ENCODE measurements at places on chromosomes 12 and 14. TPM values are rescaled to one million over a fixed set of nuclear protein-coding genes. Genes with fewer than 3 reads are reported as not detected.

DNA sequence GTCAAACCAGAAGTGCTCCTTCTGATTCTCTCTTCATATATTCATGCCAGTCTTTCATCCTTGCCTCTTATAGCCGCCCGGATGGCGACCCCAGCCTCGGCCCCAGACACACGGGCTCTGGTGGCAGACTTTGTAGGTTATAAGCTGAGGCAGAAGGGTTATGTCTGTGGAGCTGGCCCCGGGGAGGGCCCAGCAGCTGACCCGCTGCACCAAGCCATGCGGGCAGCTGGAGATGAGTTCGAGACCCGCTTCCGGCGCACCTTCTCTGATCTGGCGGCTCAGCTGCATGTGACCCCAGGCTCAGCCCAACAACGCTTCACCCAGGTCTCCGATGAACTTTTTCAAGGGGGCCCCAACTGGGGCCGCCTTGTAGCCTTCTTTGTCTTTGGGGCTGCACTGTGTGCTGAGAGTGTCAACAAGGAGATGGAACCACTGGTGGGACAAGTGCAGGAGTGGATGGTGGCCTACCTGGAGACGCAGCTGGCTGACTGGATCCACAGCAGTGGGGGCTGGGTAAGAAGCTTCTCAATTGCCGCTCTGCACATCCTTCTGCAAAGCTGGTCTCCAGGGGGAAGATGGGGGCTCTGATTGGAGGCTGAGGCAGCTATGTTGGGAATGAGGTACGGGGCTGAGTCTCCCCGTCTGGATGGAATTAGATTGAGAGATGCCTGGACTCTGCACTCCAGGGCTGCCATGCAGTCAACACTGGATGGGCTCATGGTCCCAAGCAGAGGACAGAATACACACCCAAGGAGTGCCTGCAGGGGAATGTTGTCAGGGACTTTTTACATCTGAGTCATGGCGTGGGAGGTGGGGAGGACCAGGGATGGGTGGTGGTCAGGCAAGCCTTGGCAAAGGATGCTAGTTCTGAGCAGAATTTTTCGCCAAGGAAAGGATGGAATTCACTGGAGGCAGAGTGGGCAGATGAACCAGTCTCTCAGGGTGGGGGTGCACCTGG lies 1.3 kb downstream of the BCL2L2 start:
- H3K4me1 ChIP-seq, result peaks cover 20% of the 10 kb centered on the region
- DNase-seq, result no peak
- H3K36me3 ChIP-seq, result peaks cover 6% of the 10 kb centered on the region
- peak overlapping the region; percentile 94 for H3K27ac ChIP-seq
- no peaks in the 10 kb centered on the region for H3K27me3 ChIP-seq

DNA sequence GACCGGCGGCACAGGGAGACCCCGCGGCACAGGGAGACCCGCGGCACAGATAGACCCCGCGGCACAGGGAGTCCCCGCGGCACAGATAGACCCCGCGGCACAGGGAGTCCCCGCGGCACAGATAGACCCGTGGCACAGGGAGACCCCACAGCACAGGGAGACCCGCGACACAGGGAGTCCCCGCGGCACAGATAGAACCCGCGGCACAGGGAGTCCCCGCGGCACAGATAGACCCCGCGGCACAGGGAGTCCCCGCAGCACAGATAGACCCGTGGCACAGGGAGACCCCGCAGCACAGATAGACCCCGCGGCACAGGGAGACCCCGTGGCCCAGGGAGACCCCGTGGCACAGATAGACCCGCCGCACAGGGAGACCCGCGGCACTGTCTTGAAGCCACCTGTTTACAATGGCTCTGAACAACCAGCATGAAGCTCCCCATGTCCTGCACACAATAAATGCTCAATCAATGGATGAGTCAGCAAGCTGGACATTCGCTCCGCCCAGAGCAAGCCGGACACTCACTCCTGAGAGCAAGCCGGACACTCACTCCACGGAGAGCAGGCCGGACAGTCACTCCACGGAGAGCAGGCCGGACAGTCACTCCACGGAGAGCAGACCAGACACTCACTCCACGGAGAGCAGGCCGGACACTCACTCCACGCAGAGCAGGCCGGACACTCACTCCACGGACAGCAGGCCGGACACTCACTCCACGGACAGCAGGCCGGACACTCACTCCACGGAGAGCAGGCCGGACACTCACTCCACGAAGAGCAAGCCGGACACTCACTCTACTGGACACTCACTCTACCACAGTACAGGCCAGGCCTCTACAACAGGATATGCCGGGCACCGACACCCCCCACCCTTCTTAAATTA lies 121.9 kb downstream of the RFLNA start:
- H3K36me3 ChIP-seq, result peaks cover 10% of the 10 kb centered on the region
- H3K27me3 ChIP-seq, result no peaks in the 10 kb centered on the region
- no peak overlapping the region for H3K4me3 ChIP-seq
- no peak for DNase-seq
- peaks cover 2% of the 10 kb centered on the region for H3K4me1 ChIP-seq
- no peak overlapping the region for H3K27ac ChIP-seq

DNA sequence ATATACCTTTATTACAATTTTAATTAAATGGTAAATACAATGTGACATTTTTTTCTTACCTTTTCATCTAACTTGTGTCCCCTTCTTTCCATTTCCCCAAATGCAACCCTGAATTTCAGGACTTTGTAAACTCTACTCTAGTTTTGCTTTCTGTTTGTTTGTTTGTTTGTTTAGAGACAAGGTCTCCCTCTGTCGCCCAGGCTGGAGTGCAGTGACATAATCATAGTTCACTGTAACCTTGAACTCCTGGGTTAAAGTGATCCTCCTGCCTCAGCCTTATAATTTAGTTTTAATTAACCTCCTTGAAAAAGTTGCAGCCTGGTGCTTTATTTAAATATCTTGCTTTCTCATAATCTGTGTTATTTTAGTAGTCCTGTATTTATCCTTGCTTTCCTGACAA lies 59.0 kb upstream of the MON2 start:
- H3K4me1 ChIP-seq, result no peaks in the 10 kb centered on the region
- no peak for DNase-seq
- no peaks in the 10 kb centered on the region for H3K27me3 ChIP-seq
- H3K27ac ChIP-seq, result no peak overlapping the region
- H3K4me3 ChIP-seq, result no peak overlapping the region
- no peaks in the 10 kb centered on the region for H3K36me3 ChIP-seq

- no peaks in the 10 kb centered on the region for H3K27me3 ChIP-seq
- H3K27ac ChIP-seq, result no peak overlapping the region
- DNase-seq, result no peak
- no peaks in the 10 kb centered on the region for H3K36me3 ChIP-seq
- no peak overlapping the region for H3K4me3 ChIP-seq
- H3K4me1 ChIP-seq, result no peaks in the 10 kb centered on the region
These were observed 1211.4 kb downstream of the VRK1 start for GRCh38 chr14:98008381-98009113.

DNA sequence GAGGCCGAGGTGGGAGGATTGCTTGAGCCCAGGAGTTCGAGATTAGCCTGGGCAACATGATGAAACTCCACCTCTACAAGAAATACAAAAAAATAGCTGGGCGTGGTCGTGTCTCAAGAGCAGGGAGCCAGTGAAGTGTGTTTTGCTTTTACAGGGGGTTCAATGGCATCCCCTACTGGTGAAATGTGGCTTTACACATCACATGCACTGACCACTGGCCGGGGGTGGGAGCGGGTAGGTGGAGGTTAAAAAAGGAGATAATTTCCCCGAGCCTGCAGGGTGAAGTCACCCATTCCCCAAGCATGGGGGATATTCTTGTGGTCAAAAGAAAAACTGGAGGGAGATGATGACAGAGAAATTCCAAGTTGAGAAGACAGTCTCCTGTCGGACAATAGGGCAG lies 63.6 kb upstream of the PWP1 start:
- H3K27me3 ChIP-seq, result no peaks in the 10 kb centered on the region
- H3K27ac ChIP-seq, result no peak overlapping the region
- DNase-seq, result no peak
- H3K4me3 ChIP-seq, result no peak overlapping the region

Gene SLC6A13
- total RNA-seq, result not detected

GRCh38 chr14:96189281-96189711 lies 15.3 kb upstream of the BDKRB2 start:
- H3K36me3 ChIP-seq, result no peaks in the 10 kb centered on the region
- no peak overlapping the region for H3K4me3 ChIP-seq
- H3K27me3 ChIP-seq, result no peaks in the 10 kb centered on the region
- H3K27ac ChIP-seq, result no peak overlapping the region

DNA sequence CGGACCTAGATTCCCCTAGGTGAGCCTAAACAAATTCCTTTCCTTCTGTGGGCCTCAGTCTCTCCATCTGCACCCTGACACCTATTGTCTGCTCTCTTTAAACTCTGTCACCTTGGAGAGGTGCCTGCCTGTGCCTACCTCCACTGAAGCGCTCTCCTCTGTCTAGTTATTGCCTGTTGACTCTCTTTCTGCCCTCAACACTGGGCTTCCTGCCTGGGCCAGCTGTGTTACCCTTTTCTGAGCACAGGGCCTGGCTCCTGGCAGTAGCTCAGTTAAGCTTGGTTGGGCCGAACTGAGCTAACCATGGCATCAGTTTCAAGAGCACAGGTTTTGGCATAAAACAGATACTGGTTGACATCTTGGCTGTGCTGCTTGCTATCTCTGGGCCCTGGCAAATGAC lies 43.5 kb downstream of the PRMT8 start:
- H3K4me3 ChIP-seq, result no peak overlapping the region
- no peaks in the 10 kb centered on the region for H3K4me1 ChIP-seq
- H3K27ac ChIP-seq, result no peak overlapping the region
- H3K36me3 ChIP-seq, result no peaks in the 10 kb centered on the region

Gene ZDHHC22
- not detected for total RNA-seq

GRCh38 chr14:85040046-85040685 lies 489.8 kb upstream of the FLRT2 start:
- H3K27me3 ChIP-seq, result no peaks in the 10 kb centered on the region
- H3K36me3 ChIP-seq, result no peaks in the 10 kb centered on the region

- H3K36me3 ChIP-seq, result no peaks in the 10 kb centered on the region
- DNase-seq, result no peak
- no peak overlapping the region for H3K27ac ChIP-seq
- H3K27me3 ChIP-seq, result no peaks in the 10 kb centered on the region
- H3K4me1 ChIP-seq, result no peaks in the 10 kb centered on the region
These were observed 120.7 kb downstream of the C12orf75 start for GRCh38 chr12:105451211-105451610.

DNA sequence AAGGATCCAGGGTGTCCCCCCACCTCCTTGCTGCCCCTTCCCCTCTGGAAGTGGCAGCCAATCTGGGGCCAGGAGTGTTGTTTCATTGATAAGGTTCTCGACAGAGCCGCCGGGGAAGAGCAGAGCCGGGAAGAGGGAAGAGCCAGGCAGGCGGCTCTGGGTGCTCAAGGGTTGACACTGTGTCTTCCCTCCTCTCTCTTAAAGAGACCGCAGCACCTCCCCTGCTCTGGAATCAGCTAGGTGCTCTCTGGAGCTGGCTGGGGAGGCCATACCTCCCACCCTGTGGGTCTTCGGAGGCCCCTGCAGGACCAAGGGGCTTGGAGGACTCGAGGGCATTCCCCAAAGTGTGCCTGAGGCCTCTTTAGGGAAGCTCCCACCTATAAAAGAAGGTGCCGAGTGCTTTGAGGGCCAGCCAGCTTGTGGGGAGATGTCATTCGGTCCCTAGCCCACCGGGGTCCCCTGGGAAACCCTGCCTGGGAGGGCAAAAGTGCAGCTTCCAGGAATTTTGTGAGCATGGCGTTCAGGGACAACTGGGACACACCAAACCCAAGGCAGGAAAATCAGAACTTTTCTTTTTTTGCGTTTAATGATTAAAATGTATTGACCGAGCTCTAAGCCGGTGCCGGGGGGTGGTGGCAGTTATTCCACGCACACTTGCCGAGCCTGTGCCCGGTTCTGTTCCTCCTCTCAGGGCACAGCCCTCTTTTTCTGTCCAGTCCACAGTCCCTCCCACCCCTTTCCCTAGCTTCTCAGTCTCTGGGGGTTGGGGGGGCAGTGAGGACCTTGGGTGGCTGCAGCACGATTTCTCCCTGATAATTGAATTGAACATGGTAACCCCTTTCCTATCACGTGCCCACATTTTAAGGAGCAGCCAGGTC lies 3.0 kb downstream of the SETD1B start:
- no peak for DNase-seq
- peaks cover 14% of the 10 kb centered on the region for H3K36me3 ChIP-seq
- H3K4me3 ChIP-seq, result peak overlapping the region; percentile 88

GRCh38 chr14:22614240-22614799 lies 16.2 kb downstream of the ABHD4 start:
- no peak overlapping the region for H3K4me3 ChIP-seq
- no peak for DNase-seq
- no peaks in the 10 kb centered on the region for H3K27me3 ChIP-seq
